ENCODE measurements at places on chromosomes 2 and 18.

GRCh38 chr2:189444322-189444721 lies 3.0 kb downstream of the WDR75 start:
- no peak for DNase-seq

GRCh38 chr2:203360833-203361430 lies 32.7 kb downstream of the ABI2 start:
- no peak for DNase-seq

DNA sequence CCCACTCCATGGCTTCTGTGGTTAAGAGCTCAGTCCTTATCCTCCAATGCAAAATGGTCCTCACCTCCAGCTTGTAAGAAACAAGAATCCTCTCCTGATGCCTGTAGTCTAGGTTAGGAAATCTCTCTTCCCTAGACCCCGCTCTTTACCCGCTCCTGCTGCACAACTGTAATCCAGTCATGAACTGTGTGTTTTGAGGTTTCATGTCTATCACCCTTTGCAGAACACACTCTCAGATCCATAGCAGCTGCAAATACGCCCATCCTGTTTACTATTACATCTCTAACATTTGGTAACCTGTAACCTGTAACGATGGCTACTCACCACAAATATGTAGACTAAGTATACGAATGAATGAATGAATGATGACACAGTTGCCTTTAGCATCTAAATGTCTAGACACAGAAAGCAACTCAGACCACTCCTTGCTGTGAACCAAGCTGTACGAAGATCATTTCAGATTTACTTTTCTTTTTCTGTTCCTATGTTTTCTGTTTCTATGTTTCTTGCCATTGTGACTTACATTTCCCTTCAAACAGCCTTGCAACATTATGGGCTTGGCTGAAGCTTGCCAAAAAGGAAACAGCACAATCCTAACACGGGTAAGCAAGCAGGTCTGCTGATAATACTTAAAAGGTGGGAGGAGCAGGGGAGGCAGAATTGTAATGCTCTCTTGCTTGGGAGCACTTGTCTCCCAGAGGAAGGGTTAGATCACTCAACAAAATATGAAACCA lies 53.7 kb downstream of the EPHA4 start:
- no peak for DNase-seq

- no peak for DNase-seq
These were observed 42.3 kb downstream of the CRIM1 start for GRCh38 chr2:36397728-36398413.

DNA sequence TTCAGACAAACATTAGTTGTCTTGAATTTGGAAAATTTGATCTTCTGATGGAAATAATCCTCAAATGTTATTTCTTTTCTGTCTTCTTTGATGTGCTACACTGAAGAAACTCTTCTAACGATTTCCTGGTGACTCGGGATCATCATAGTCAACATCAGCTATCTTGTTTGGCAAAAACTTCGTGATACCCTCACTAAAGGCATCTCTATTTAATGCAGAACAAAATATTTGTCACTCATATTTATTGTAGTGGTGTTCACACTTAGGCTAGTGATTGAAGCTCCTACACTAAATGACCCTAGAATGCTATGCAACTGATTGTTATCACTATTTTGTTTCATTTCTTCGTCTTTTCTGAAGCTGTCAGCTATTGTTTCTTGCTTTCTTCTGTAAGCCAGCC lies 334.7 kb upstream of the ZEB2 start:
- no peak for DNase-seq

- no peak for DNase-seq
These were observed 127.1 kb downstream of the AGPS start for GRCh38 chr2:177519534-177520115.

DNA sequence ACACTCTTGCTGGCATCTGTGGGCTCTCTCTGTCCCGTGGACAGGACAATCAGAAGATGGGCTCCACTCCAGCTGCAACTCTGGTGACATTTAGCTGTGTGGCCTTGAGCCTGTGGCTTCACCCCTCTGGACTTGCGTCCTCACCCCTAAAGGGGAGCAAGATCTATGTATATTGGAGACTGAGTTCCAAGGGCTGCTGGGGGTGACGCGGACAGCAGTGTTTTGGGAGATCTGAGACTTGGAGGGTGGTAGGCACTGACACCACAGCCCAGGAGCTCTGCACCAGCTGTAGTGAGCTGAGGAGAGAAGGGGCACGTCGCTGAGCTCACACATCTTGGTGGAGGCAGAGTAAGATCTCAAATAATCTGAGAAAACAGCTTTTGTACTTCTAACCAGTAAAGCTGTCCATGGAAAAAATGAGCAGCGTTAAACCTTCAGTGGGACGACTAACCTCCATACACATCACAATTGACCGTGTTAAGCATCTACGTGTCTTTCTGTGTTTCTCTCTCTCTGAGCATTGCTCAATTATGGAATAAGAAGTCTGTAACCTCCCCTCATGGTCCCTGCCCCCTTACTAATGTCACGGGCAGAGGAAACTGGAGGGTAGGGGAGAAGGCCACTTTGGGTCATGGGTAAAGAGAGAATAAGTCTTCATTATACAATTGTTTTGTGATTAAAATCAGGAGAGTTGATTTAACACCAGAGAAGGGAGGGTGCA lies 85.8 kb downstream of the SH3RF3 start:
- no peak for DNase-seq

Measured in fibroblast of skin of back (primary cell).